ENCODE measurements at places on chromosomes 5 and 9.

GRCh38 chr9:93464395-93464794 is 11.0 kb upstream of the FAM120AOS start:
- DNase-seq, result no peak

DNA sequence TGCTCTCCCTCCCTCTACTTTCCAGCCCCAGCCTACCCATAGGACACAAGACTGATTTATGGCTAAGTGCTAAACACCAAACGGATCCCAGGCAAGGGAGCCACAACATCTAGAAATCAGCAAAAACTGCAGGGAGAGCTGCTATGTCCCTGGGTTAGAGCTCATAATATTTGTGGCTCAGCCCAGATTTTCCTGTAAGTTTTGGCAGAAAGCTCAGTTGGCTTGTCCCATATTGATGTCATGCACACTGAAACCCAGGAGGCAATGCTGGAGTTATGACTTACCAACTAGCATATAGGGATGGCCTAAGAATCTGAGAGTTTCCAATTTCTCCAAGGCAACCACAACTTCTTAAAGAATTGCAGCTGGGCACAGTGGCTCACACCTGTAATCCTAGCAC is 44.7 kb upstream of the MYOT start:
- DNase-seq, result no peak

DNA sequence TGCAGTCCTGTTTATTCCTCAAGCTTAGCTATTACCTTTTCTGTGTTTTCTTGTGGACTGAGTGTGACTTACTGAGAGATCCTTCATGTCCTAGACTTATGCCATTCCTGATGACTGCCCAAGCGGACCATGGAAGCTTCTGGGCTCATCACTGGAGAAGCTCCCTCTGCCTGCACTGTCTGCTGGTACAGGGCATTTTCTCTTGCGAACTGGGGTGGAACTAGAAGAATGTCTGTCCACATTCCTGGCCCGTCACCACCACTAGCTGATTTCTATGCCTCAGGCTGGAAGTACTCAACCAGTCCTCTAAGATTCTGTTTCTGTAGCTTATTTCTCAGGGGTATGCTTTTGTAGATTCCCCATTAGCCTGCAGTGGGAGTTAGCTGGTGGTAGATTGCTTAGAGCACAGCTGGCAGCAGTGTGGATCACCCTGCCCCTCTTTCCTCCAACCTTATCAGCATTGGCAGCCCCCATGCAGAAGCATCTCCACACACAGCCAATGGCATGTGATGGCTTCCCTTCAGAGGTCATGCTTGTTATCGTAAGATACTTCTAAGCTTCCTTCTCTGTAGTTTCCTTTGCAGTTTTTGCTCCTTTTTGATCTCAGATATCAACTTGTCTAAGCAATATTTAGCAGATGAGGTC is 12.4 kb downstream of the SLC36A1 start:
- no peak for DNase-seq

DNA sequence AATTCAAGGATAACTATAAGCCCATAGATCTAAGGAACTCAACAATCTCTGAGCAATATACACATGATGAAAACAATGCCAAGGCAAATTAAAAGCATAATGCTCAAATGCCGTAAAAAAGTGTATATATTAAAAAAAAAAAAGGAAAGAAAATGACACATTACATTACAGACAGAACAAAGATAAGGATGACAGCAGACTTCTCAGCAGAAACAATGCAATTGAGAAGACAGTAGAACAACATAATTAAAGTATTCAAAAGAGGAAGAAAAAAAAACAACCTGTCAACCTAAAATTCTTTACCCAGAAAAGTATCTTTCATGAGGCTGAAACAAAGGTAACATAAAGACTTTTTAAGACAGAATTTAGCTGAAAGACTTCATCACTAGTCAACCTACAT is 591.7 kb downstream of the ZNF608 start:
- no peak for DNase-seq

GRCh38 chr5:144024545-144024944 is 145.9 kb downstream of the YIPF5 start:
- DNase-seq, result no peak

DNA sequence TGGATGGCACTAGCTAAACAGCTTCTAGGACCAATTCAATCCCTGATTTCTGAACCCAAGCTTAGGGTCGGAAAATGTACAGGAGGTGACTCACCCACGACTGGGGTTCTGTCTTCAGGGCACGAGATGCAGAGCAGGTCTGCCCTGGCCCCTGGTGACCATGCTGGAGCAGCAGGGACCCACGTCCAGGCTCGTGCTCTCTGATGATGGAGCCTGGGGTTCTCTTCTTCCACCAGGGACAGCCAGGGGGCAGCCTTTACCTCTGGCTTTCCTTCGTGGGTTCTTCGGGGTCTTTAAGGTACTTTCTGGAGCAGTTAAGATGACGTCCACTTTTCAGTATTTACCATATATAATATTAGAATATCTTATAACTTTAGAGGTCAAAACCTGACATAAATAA is 2.1 kb downstream of the CFAP77 start:
- DNase-seq, result peak; percentile 37

DNA sequence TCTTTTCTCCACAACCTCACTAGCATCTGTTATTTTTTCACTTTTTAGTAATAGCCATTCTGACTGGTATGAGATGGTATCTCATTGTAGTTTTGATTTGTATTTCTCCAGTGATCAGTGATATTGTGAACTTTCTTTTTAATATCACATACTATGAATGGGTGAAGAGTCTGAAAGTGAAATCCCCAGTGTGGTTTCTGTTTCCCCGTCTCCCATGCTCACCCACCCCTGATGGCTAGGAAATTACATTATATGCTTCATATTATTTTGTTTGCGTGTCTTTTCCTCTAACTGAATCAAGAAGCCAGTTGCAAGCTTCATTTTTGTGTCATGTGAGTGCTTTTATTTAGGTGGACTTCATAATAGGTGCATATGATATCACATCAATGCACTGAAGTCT is 171.1 kb downstream of the ARHGAP26 start:
- DNase-seq, result no peak

GRCh38 chr5:72878854-72879253 is 62.4 kb downstream of the TNPO1 start:
- DNase-seq, result no peak

GRCh38 chr5:136226401-136226800 is 33.4 kb upstream of the SMIM32 start:
- DNase-seq, result no peak

- DNase-seq, result no peak
Measured at GRCh38 chr9:125494653-125494915, 212.4 kb downstream of the MAPKAP1 start.

DNA sequence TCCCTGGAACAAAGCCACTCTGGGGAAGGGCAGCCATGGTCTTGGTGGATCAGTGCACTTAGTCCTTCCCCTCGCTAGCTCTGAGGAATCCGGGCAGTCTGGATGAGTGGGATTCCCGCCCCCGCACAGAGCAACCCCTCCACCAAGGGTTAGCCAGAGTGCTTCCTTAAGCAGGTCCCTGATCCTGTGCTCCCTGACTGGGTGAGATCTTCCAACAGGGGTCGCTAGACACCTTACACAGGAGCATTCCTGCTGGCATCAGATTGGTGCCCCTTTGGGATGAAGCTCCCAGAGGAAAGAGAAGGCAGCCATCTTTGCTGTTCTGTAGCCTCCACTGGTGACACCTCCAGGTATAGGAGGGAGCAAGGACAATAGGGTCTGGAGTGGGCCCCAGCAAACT is 228.8 kb downstream of the AP3B1 start:
- no peak for DNase-seq

DNA sequence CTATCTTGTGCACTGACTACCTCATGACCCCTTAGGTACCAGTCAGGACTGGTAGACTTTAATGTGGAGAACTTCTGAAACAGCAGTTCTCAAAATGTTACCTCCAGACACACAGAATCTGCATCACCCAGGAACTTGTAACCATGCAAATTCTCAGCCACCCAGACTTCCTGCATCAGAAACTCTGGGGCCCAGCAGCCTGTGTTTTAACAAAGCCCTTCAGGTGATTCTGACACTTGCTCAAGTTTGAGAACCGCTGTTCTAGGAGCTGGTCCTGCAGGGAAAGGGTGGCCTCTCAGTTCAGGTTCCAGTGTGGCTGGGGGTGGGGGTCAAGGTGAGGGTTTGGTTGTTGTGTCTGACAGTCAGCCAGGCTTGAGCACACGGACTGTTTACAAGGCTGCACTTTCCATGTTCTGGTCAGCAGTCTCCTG is 28.4 kb downstream of the ZFP62 start:
- DNase-seq, result no peak

GRCh38 chr5:149939546-149939945 is 5.0 kb downstream of the PDE6A start:
- DNase-seq, result no peak

- no peak for DNase-seq
Measured at GRCh38 chr5:83340511-83340918, 131.0 kb upstream of the VCAN start.

GRCh38 chr5:1720396-1721110 is 79.1 kb downstream of the MRPL36 start:
- DNase-seq, result no peak
